ENCODE measurements at places on chromosomes 3 and 15. TPM values are rescaled to one million over a fixed set of nuclear protein-coding genes. Genes with fewer than 3 reads are reported as not detected.

The IGSF11 gene
- 0.39 TPM for total RNA-seq

The RBSN gene
- total RNA-seq: 9.6 TPM

The GOLGA6L7 gene
- not detected for total RNA-seq

The NEK10 gene
- total RNA-seq: 1.2 TPM

The NAALADL2 gene
- total RNA-seq: 0.78 TPM

The ARF4 gene
- 554 TPM for total RNA-seq

The ACKR2 gene
- not detected for total RNA-seq

The ANKRD34C gene
- not detected for total RNA-seq

The CCDC9B gene
- total RNA-seq: 8.5 TPM

The FAM174B gene
- total RNA-seq: 0.98 TPM

DNA sequence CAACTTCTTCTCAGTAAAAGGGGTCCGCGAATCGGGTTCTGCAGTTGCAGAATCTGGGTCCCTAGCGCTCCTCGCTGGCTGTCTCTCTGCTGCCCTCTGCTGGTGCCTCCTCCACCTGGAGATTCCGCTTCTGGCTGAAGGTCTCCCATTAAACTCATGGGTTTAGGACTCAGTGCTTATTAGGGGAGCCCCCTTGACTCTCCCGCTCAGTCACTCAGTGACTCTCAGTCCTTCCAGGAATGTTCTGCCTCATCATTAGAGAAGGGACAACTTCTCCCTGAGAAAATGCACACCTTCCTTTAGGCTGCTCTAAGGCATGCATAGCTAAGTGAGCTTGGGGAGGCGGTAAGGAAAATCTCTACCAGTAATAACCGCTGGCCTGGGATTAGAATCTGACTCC, 7.1 kb downstream of the CPN2 start:
- DNase-seq: peak; percentile 63

DNA sequence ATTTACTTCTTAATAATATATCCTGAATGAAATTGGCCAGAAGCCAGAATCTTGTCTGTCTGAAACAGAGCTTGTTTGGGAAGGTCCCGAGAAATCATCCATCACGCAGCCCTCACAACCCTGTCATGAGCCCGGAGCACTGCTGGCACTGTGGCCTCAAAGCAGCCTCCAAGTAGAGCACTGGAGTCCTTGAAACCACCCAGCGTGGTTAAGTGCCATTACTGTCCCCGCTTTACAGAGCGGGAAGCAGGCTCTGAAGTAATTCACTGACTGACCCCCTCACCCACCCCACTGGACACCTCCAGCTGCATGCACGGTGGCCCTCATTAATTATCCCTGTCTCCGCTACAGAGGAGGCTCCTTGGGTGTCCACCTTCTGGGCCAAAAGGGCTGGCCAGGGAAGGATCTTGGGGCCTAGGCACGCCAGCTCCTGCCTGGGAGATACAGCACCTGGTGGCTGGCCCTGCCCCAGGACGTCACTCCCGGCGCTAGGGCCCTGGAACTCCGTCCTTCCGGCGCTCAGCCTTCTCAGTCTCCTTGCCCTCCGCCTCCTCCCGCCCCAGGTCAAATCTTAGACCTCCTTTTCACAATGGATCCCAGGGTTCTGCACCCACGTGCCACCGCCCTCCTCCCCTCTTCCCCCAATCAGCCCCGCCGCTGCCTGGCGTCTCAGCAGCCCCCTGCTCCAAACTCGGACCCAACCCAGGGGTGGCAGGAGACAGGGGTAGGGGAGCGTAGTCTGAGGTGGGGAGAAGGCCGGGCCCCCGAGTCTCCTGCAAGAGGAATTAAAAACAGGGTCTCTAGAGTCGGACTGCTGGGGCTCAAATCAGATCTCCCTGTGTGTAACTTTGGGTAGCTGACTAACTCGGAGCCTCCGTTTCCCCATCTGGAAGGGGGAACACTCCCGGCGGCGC, 1.1 kb downstream of the TKT start:
- peak; percentile 73 for DNase-seq

- no peak for DNase-seq
Observed at GRCh38 chr3:159662549-159662948, 326.1 kb upstream of the IL12A start.

DNA sequence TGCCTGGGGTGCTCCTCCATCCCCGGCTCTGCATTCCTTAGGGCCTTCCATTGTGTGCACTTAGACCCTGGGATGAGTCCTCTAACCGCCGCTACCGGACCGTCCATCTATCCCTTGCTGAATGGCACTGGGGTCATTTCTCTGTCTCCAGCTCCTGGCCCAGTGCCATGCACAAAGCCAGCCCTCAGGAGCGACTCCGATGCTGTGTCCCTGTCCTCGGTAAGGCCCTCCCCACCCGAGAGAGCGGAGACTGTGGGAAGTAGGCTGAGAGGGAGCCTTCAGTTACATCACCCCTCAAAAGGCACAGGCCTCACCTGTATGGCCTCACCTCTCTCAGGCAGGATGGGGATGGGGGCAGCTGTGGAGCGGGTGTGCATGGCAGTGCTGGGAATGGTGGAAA, 33.8 kb downstream of the MUC4 start:
- DNase-seq: no peak

- no peak for DNase-seq
Observed at GRCh38 chr15:57890351-57890750, 175.2 kb downstream of the ALDH1A2 start.

DNA sequence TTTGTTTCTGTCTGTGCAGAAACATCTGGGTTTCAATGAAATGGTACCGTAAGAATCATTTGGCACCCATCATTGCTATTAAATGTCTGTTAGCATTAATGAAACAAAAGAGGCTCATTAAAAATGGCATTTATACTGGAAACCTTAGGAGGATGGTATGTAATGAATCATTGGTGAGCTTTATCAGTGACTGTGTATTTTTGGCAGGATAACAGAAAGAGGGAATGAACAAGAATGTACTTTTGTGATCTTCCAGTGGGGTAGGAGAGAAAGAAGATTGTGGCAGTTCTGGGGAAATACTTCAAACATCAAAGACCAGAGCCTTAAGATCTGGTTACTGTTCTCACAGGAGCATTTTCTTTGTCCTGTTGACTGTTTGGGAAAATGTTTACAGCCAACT, 4.7 kb upstream of the DCBLD2 start:
- DNase-seq: peak; percentile 91

DNA sequence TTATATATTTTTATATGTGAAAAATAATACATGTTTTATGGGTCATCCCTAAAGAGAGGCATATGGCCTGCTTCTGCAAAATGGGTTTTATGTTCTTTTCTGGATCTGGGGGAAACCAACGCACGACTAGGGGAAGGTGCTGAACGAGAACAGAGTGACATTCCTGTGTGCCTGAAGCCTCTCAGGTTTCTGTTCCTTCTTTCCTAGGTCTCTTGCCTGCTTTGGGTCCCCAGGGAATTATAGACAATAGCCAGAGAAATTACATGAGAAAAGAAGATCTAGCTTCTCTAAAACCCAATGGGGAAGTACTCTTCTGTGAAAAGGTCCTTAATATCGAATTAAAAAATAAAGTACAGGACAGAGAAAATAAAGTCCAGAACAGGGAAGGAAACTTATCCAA, 66.5 kb downstream of the IGSF11 start:
- DNase-seq: no peak

GRCh38 chr15:51758645-51759044, 7.2 kb downstream of the TMOD2 start:
- peak; percentile 32 for DNase-seq

DNA sequence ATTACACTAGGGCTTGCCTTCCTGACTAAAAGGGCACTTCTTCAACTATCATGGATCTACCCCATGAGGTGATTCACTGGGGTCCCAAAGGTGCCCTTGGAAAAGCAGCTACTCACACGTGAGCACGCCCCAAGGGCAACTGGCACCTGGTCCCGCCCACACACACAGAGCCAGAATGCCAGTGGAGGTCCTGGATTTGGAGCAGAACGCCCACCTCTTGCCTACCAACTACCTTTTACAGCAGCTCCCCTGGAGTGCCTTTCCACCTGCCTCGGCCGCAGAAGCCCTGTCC, 1.8 kb upstream of the CTDSPL start:
- no peak for DNase-seq

DNA sequence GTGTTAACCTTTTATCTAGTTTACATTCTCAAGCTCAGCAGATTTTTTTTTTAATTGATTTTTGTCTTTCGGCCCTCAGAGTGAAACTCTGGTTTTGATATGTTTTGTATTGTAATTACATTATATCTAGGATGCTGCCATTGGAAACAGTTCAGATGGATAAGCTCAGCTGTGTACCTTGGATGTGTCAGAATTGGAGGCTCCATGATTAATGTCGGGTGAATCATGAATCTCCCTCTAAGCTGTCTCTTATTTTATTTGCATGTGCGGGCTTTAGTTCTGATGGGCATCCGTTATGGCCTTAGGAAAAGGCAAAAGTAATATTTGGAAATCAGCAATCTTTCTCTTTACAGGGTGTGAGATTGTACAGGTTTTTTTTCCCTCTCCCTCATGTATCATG, 4.2 kb downstream of the PTPRG start:
- peak; percentile 77 for DNase-seq

GRCh38 chr15:78762985-78763795, 48.1 kb downstream of the ADAMTS7 start:
- no peak for DNase-seq

GRCh38 chr3:115503394-115503793, 119.9 kb upstream of the GAP43 start:
- DNase-seq: no peak

DNA sequence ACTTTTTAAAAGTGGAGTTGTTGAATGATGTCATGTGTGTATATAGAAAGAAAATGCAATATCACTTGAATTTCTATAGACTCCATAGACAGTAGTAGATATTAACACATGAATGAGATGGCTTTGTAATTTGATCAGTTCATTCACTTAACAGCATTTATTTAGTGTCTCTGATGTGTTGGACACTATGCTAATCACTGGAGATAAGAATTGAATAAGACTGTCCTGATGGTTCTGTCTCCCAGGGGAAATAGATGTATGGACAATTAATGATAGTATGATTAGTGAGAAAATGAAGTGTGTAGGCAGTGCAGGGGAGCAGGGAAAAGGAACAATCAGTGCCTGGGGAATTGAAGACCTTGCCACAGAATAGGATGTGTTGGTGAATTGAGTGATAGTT, 72.9 kb downstream of the RIOX2 start:
- no peak for DNase-seq

GRCh38 chr3:159416856-159417255, 571.8 kb upstream of the IL12A start:
- DNase-seq: peak; percentile 81

DNA sequence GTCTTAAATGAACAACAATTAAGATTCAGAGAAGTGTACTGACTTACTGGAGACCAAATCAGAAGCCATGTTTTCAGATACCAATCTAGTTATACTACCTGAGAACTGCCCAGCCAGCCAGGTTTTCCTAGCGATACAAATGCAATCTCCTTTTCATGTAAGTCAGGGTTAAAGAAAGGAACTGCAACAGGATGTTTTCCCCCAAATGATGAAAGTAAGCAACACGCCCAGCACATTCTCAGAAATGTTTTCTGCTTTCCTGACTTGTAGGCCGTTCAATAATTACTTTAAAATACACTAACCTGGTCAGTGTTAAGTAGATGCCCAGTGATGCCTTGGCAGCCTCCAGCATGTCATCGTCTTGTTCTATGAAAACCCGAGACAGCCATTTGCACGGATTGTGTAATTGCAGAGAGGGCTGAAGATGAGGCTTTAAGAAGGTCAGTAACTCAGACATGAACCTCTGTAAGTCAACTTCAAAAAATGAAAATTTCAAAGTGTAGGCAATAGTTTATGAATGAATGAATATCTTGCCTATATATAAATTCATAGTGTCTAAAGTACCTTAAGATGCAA, 30.3 kb downstream of the LINS1 start:
- no peak for DNase-seq

- DNase-seq: no peak
Observed at GRCh38 chr3:136414476-136414875, 164.3 kb downstream of the PCCB start.

DNA sequence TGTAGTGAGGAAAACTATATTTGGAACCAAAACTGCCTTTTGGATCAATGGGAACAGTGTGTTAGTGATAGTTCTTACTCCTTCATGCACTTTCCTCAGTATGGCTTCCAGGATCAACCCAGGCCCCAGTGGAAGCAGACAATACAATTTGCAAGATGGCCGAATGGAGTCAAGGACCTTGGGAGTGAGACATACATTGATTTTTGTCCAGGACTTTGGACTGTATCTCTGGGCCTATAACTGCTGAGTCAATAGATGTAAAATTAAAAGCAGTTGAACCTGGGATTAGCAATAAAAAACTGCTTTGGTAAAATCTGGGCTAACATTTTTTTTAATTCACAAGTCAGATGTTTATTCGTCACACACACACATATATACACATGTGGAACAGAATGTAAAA, 1.8 kb downstream of the ARRDC4 start:
- no peak for DNase-seq

GRCh38 chr3:126936853-126937425, 46.0 kb upstream of the PLXNA1 start:
- peak; percentile 70 for DNase-seq

DNA sequence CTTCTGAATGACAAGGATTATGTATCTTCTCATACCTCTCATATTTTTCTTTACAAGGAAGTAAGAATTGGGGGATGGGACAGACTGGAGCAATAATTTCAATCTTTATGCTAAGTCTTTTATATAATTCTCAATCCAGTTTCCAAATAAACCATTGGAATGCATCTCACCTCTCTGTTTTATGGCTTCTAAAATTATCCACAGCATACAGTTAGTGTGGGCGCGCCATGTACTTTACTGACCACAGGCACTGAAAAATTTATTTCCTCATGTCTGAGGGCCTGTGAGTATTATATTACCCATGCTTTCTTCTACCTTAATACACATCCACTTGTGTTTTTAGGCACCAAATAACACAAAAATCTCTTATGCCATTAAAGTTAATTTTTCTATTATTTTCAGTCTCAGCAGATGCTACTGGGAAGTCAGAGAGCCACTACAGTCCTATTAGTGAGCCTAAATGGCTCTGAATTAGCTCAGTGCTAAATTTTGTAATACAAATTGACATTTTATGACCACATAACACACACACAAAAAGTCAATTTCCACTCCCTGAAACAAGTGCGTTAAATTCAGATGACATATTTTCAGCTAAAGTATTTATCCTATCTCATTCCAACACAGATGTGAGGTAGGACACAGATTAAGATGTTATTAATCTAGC, 39.3 kb downstream of the SLITRK3 start:
- no peak for DNase-seq

DNA sequence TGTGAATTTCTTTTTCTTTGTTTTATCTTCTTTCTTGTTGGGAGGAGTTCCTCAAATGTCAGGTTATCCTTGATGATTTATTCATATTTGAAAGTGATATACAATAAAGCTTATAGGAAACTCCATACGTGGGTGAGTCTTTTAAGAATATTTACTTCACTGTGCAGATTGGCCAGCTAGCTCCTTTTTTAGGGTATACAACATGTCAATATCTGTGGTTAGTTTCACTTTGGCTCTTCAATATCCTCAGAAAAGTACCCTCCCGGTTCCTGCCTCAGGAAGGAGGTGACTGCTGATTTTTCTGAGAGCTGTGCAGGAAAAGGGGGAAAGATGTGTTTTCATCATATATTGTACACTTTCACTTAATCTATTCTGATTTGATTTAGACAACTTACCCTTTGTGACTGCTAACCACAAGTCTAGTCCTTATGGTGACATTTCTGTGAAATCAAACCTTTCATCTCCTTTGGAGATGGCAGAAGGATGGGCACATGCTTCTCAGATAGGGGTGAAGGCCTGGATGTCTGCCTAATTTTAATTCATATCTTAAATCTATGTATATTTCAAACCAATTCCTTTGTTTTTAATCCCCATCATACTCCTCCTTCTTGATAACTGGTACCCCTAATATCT, 98.2 kb upstream of the NECTIN3 start:
- no peak for DNase-seq

Data from RPMI7951 (cell line).